Ovary (tissue), 10 donors: ENCODE measurements at places on chromosomes 12 and 14. TPM values are rescaled to one million over a fixed set of nuclear protein-coding genes. Genes with fewer than 3 reads are reported as not detected.

Gene SOAT2
- not detected for total RNA-seq

Gene SPX
- total RNA-seq, result not detected

GRCh38 chr14:26444822-26445221, 153.0 kb downstream of the NOVA1 start:
- no peak for DNase-seq

DNA sequence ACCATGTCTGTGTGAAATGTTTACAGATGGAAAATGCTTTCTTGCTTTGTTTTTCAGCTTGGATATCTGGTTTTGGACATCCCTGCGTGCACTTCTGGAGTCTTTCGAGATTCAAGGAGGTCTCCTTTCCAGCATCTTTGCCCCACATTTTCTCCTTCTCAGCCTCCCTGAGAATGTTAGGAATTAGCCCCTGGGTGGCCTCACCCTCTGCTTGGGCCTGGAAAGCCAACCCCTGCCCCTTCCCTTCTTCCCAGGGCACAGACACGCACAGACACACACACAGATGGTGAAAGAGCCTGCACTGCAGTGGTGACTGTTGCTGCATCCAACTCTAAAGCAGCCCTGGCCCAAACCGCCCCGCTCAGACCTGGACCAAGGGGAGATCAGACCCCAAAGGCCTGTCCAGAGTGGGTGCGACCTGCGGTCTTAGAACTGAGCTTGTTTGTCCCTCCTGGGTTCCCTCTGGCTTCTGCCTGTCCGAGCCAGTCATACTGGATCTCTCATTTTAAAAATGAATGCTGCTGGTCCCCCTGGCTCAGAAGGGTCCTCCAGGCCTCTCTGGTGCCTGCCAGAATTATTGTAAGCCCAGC, 8.7 kb upstream of the NCOR2 start:
- DNase-seq, result no peak

DNA sequence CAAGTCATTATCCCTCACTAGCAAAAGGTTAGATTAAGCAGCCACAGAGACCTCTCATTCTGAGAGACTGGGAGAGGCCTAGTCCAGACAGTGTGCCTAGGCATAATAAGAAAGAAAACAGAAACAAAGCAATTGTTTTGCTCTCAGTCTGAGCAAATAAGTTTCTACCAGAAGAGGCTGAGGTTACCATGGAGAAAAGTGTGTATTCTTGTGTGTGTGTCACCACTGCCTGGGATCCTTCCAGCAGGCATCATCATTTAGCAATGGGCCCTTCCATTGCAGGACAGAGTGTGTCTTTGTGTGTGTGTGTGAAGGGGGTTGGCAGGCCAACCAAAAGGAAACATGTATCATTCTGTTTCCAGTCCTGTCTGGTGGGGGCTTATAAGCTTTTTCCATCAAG, 3.7 kb downstream of the EFS start:
- no peak for DNase-seq

Gene ASCL1
- 0.54 TPM for total RNA-seq

- no peak for DNase-seq
Measured at GRCh38 chr14:74563233-74563585, 48.8 kb downstream of the LTBP2 start.

DNA sequence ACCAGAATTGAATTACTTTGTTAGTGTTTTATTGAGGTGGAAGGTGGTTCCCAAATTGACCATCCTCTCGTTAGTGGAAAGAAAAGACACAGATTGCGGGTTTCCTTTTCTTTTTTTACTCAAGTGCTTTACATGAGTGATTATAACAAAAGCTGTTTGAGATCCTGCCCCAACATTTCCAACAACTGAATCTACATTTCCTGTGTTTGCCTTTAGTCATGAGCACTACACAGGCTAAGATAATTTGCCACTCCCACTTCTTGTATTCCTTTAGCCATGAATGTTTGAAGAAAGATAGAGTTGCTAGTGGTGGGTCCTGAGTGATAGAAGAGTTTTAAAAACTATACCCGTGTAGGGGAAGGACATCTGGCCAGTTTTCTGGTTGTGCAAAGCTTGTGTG, 16.0 kb downstream of the RERGL start:
- no peak for DNase-seq

DNA sequence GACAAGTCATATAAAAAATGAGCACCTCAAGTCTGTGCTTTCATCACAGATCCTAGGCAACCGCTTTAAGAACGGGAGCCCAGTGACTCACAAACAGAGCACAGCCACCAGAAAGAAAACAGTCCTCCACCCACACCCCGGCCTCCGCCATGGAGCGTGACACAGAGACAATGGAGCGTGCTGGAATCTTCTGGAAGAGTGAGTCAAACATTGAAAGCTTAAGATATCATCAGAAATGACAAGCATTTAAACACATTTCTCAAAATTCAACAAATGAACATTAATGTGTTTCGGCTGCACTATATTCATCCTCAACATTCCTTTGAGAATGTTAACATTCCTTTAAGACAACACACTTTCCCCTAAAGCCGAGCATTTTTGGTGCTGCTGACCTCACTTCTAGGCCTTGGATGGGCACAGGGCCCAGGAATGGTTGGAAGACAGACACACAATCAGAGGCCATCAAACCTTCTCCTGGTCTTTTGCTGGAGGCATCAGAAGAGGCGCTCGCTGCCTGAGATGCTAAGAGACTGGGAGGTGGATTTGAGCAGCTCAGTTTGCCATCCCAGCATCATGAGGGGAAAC, 23.6 kb upstream of the TMEM132D start:
- no peak for DNase-seq

DNA sequence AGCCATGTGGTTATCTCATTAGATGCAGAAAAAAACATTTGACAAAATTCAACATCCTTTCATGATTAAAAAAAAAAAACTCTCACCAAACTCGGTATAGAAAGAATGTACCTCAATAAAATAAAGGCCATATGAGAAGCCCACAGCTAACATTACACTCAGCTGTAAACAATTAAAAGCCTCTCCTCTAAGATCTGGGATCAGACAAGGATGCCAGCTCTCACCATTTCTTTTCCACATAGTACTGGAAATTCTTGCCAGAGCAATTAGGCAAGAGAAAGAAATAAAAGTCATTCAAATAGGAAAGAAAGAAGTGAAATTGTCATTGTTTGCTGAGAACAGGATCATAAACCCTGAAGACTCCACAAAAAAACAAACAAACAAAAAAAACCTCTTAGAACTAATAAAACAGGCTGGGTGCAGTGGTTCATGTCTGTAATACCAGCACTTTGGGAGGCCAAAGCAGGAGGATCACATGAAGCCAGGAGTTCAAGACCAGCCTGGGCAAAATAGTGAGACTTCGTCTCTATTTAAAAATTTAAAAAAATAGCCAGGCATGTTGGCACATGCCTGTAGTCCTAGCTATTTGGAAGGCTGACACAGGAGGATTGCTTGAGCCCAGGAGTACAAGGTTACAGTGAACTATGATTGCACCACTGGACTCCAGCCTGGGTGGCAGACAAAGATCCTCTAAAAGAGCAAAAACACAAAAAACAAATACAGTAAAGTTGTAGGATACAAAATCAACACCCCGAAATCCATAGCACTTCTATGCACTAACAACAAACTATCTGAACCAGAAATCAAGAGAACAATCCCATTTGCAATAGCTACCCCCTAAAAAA, 114.4 kb downstream of the FOXA1 start:
- DNase-seq, result no peak

Gene RHOF
- 18.3 TPM for total RNA-seq

GRCh38 chr12:42704340-42704739, 114.8 kb upstream of the PRICKLE1 start:
- no peak for DNase-seq

GRCh38 chr12:3833670-3834310, 39.4 kb downstream of the PARP11 start:
- DNase-seq, result peak; percentile 19

DNA sequence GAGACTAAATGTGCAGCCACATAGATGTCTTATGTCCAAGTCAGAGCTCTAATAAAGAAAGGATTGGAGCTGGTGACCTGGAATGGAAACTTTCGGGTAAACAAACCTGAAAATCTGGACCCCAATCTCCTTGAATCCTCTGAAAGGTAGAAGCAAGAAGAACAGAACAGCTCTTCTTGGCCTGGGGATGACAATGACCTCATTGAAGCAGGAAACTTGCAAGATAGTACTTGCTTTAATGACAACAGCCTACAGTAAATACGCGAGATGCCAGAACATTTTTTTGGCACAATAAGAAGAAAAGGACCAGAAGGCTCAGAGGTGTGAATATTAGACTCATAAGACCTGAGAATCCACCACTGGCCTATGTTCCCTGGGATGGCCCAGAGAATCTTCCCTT, 4.1 kb upstream of the PRIMA1 start:
- DNase-seq, result no peak

DNA sequence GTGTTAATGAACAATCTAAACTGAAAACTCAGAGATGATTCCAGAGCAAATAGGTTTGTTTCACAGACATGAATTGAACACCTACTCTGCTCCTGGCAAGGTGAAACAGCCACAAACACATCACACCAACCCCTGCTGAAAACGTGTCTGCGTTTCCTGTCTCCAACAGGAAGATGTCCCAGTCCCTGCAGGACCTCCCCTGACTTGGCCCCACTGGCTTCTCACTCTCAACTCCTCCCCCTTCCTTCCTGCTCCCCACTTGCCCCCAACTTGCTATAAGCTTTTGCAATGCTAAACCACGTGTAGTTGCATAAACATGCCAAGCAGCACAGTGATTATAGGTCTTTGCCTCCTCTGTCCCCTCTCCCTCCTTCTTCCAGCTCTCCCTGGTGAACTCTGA, 567.6 kb downstream of the BCL11B start:
- no peak for DNase-seq

DNA sequence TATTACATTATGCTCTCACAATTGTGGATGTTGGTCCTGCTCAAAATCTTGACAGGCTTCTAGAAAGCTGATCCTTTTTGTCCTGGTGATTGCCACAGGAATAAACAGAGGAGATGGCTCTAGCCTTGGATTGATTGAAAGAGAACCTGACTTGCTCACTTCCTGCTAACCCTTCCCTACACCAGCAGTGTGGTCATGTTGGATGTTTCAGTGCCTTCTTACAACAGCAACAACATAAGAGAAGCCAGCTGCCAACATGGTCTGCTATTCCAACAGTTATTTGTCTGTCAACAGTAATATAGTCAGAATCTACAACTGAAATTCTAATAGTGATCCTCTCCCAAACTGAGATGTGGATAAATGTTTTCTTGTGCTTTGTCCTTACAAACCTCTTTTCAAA, 311.6 kb upstream of the DIO2 start:
- DNase-seq, result no peak
